GM23248 (cell line): ENCODE measurements at places on chromosomes 4 and X.
A peak's percentile ranks its signal among the peaks of the same experiment; 100 is the strongest.

DNA sequence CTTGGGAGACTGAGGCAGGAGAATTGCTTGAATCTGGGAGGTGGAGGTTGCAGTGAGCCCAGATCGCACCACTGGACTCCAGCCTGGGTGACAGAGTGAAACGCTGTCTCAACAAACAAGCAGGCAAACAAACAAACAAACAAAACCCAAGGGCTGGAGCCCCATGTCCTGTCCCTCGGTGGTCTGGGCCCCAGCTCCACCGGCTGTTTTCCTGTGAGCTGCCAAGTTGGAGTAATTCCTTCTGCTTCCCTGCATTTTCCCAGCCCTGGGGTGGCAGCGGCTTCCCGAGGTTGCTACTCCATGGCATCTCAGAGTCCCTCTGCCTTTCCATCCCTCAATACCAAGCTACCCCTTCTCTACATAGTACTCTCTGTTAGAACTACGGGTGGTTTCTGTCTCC lies 43.2 kb downstream of the RGS12 start:
- DNase-seq = no peak
- H3K4me3 ChIP-seq = no peak overlapping the region
- H3K36me3 ChIP-seq = no peaks in the 10 kb centered on the region
- H3K27me3 ChIP-seq = no peaks in the 10 kb centered on the region

DNA sequence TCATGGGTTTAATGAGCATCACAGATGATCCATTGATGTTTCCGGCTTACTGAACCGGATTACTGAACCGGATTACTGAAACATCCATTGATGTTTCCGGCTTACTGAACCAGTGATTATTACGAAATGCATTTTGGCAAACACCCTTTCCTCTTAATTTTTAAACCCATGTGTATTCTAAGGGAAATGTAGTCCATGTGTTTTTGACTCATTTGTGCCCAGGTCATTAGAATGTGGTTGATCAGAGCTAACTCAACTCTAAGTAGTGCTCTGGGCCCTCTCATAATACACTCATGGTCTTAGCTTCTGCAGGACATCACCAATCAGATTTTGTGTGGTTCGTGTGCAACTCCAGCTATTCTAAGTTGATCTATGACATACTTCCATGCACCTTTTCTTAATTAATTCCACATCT lies 141.6 kb downstream of the SPATA18 start:
- H3K4me3 ChIP-seq = no peak overlapping the region
- H3K27ac ChIP-seq = no peak overlapping the region
- no peaks in the 10 kb centered on the region for H3K36me3 ChIP-seq
- peak; percentile 59 for DNase-seq
- H3K4me1 ChIP-seq = no peaks in the 10 kb centered on the region
- H3K27me3 ChIP-seq = no peaks in the 10 kb centered on the region

GRCh38 chr4:139227729-139228404 lies 50.8 kb upstream of the ELF2 start:
- H3K27me3 ChIP-seq = no peaks in the 10 kb centered on the region
- no peak overlapping the region for H3K4me3 ChIP-seq
- no peak for DNase-seq

DNA sequence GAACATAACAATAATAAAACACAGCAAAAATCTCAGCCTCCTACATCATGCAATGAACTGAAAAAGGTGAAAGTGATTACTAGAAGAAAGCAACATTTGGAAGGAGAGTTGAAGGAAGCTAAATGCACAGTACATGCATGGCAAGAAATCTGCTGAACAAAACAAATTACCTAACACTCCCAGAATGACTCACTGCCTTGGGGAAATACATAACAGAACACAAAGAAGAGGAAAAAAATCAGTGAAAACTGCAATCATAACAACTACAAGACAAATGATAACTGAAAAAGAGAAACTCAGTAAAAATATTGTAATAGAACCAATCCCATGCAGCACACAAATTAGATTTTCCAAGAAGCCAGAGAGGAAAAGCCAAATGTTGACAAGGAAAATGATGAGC lies 1513.2 kb downstream of the ARAP2 start:
- no peak overlapping the region for H3K4me3 ChIP-seq
- H3K27me3 ChIP-seq = no peaks in the 10 kb centered on the region
- no peaks in the 10 kb centered on the region for H3K36me3 ChIP-seq
- H3K4me1 ChIP-seq = no peaks in the 10 kb centered on the region
- DNase-seq = no peak

GRCh38 chr4:112038861-112039260 lies 106.4 kb upstream of the FAM241A start:
- peak; percentile 51 for DNase-seq
- no peak overlapping the region for H3K4me3 ChIP-seq
- no peaks in the 10 kb centered on the region for H3K27me3 ChIP-seq

DNA sequence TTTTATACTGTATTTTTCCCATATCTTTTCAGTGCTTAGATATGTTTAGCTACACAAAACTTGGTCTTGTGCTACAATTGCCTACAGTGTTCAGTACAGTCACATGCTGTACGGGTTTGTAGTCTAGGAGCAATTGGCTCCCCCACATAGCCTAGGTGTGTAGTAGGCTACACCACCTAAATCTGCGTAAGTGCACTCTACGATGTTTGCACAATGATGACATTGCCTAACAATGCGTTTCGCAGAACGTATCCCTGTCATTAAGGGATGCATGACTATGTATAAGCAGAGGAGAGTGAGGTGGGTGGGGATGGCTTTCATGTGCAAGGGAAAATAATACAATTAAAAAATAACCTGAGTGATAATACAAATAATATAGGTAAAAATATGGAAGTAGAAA lies 131.4 kb downstream of the GBA3 start:
- no peak overlapping the region for H3K27ac ChIP-seq
- no peak overlapping the region for H3K4me3 ChIP-seq
- no peaks in the 10 kb centered on the region for H3K27me3 ChIP-seq

GRCh38 chr4:116016201-116016600 lies 902.8 kb upstream of the NDST4 start:
- no peak overlapping the region for H3K27ac ChIP-seq
- H3K4me3 ChIP-seq = no peak overlapping the region
- no peaks in the 10 kb centered on the region for H3K36me3 ChIP-seq
- DNase-seq = peak; percentile 58
- no peaks in the 10 kb centered on the region for H3K4me1 ChIP-seq
- no peaks in the 10 kb centered on the region for H3K27me3 ChIP-seq

DNA sequence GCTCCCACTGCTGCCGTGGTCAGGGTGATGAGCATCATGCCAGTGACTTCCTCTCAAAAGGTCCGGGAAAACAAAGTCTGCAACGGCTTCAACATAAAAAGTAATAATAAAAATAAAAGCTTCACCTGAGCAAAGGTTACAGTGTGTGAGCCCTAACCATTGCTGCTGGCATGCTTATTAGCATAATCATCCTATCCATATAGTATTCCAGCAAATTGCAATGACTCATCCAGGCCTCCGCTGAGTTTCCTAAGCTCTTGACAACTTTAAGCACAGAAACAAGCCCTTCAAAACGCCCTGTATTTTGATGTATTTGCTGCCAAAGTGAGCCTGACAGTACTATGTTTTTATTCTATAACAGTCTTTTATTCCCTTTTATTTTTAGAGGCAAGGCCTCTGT lies 100.5 kb downstream of the AASDH start:
- no peak overlapping the region for H3K4me3 ChIP-seq
- no peaks in the 10 kb centered on the region for H3K36me3 ChIP-seq
- no peak overlapping the region for H3K27ac ChIP-seq
- H3K27me3 ChIP-seq = peaks cover 2% of the 10 kb centered on the region; the same call in 1 of the 2 replicates
- DNase-seq = no peak

- no peak overlapping the region for H3K27ac ChIP-seq
- H3K27me3 ChIP-seq = no peaks in the 10 kb centered on the region
- H3K4me3 ChIP-seq = no peak overlapping the region
- no peaks in the 10 kb centered on the region for H3K36me3 ChIP-seq
Measured at GRCh38 chr4:128166982-128167381, 105.9 kb downstream of the LARP1B start.

- H3K27ac ChIP-seq = no peak overlapping the region
- no peak for DNase-seq
- no peaks in the 10 kb centered on the region for H3K36me3 ChIP-seq
- H3K27me3 ChIP-seq = no peaks in the 10 kb centered on the region
- H3K4me3 ChIP-seq = no peak overlapping the region
Measured at GRCh38 chr4:7744142-7744804, 195.4 kb downstream of the AFAP1 start.

- no peaks in the 10 kb centered on the region for H3K36me3 ChIP-seq
- no peak overlapping the region; the same call in 1 of the 2 replicates for H3K4me3 ChIP-seq
Measured at GRCh38 chr4:2795893-2796848, 3.3 kb downstream of the SH3BP2 start.

DNA sequence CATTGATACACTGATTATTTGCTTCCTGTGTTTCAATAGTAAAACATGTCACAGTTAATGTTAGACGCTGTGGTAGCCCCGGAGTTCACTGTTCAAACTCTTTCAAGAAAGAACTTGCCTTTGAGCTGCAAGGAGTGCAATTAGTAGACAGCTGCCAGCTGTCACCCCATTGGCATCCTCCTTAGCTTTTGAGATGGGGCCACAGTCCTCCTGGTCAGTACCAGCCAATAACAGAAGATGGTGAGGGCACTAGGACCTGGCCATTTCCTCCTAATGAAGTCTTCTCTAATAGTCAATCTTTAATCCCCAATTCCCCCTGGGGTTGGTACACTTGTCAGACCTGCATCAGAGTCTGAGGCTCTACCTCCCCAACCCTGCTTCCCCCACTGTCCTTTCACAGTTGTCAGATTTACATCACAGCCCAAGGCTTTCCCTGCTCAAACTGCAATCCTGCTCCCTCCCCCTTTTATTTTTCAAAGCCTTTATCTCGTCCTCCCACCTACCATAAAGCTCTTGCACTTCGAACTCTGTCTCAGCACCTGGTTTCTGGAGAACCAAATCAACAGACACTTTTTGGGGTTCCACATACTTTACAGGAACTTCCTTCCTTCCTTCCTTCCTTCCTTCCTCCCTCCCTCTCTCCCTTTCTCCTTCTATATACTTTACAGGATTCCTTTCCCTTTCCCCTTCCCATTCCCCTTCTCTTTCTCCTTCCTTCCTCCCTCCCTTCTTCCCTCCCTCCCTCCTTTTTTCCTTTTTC lies 182.0 kb downstream of the RASL11B start:
- no peak overlapping the region for H3K27ac ChIP-seq
- no peak for DNase-seq
- H3K27me3 ChIP-seq = no peaks in the 10 kb centered on the region
- peaks cover 3% of the 10 kb centered on the region; the same call in 1 of the 2 replicates for H3K4me1 ChIP-seq
- H3K4me3 ChIP-seq = no peak overlapping the region

GRCh38 chr4:176422511-176422910 lies 102.7 kb downstream of the SPCS3 start:
- H3K4me3 ChIP-seq = no peak overlapping the region
- H3K36me3 ChIP-seq = no peaks in the 10 kb centered on the region
- peaks cover 17% of the 10 kb centered on the region for H3K4me1 ChIP-seq
- H3K27me3 ChIP-seq = no peaks in the 10 kb centered on the region

DNA sequence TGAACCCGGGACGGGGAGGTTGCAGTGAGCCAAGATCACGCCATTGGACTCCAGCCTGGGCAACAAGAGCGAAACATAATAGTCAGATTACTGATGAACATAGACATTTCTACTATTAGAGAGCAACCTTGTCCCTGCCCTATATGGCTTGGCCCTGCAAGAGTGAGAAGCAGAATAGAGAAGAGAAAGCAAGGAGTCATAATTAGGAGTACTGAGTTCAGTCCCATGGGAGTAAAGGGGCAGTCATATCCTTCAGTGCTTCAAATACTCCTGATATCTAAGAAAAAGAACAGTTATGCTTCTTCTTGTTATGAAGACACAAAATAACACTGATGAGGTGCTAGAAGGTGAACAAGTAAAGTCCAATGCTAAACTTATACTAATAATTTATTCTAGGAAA lies 33.8 kb downstream of the CLDN2 start:
- no peaks in the 10 kb centered on the region for H3K36me3 ChIP-seq
- H3K27ac ChIP-seq = no peak overlapping the region
- DNase-seq = no peak
- H3K27me3 ChIP-seq = no peaks in the 10 kb centered on the region
